ENCODE measurements at places on chromosomes 3 and 15. TPM values are rescaled to one million over a fixed set of nuclear protein-coding genes. Genes with fewer than 3 reads are reported as not detected.

DNA sequence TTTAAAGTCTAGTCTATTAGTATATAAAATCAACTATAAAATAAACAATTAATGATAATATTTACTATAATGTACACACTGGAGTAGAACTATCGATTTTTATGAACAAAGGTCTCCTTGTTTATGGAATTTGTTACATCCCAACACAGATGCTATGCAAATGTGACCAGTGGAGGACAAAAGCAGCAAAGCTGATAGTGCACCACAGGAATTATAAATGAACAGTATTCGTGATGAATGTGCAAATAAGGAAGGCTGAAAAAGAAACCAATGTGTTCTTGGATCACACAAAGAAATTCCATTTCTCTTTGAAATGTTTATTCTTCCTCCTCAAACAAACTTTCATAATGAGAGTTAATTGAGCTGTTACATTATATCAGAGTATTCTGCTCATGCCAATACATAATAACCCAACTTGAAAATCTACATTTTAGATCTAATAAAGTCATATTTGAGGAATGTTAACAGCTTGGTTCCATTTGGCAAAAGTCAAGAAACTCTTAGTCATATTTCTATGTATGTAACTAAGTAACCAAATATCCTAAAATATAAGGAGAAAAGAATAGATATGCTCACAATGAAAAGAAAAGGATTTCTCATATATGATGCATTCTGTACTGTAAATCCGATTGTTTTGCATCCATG lies 79.3 kb downstream of the NEK10 start:
- no peak for DNase-seq

DNA sequence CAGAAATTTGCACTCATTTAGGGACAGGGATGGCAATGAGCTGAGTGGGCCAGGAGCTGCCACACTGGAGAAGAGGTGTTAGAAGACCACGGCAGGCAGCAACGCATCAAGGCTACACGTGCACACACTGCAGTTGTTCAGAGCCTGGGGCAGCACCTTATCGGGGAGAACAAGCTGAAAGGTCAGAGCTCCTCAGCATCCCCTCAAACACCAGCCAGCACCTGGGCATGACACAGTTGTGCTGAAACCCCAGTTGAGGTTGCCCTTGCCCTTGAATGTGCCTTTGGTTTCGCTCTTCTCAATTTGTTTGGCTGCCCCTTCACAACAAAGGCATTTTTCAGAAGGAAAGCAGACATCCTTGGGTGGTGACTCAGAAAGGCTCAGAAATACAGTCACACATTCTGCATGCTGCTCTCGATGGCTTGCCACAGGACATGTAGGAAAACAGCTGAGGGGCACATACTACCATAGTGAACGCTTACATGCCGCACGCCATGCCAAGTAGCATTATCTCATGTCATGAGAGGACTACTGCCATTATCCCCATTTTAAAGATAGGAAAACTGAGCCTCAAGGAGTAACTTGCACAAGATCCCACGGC lies 57.6 kb downstream of the ST8SIA2 start:
- DNase-seq = peak; percentile 25

DNA sequence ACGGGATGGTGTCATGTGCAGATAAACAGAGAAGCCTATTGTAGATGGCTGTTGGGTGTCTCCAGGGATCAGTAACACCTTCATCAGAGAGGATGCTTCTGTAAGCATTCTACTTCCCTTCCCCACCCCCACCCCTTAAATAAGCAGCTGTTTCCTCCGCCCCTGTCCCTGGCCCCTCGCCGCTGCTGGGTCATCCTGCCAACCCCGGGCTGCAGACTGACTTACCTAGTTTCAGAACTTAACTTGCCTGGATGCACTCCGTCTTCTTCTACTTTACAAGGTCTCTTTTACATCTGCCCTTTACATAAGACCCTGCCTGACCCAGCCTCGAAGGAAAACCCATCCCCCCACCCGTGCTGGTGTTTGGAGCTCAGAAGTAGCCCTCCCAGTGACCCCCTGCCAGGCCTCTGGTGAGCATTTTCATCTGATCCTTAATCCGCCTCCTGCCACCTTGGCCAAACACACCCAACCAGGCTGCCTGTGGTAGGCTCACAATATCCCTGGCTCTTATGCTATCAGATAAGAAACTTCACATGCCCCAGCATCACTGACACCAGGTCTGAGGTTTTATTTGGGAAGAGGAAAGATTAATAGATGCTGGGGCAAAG lies 103.0 kb upstream of the HES1 start:
- no peak for DNase-seq

DNA sequence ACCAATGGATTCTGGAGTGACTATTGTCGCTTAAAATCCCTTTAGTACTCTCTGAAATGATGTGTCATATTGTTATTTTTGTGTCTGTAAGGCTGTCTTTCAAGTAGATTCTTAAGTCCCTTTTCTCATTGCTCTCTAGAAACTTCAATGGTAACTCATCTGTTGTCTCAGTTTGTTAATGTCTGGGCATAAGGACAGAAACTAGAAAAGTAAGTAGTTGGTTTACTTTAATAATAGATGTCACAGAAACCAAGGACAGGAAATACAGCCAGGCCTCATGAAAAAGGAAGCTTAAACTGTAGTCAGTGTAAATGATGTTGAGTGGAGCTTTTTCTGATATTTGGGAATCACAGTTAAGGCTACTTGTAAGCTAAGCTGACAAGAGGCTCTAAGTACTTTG lies 730.2 kb upstream of the DPPA4 start:
- DNase-seq = no peak

DNA sequence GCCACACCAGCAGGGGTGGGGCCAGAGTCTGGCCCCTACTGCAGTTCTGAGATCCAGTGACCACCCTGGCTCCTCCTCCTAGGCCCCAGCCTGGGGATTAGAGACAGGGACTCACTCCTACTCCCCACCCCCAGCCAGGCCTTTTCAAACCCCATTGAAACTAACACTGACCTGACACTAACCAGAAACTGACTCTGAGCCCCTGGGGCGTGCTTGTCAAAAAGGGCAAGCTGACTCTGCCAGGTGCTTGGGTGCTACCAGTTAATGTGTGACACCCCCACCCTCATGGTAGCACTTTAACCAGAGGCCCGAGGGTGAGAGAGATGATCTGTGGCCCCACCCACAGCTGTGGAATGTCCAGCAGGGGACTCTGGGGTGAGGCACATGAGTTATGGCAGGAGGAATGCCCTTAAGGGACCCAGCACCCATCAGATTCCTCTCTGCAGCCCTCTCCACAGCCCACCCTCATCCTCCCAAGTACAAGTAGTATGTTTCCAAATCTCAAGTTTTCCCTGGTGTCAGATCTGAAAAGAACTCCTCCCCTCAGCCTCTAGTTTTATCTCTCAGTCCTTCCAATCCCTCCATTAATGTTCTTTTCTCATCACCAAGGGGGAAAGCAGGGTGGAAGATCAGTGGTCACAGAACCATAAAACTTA lies 1.4 kb downstream of the PTH1R start:
- no peak for DNase-seq

DNA sequence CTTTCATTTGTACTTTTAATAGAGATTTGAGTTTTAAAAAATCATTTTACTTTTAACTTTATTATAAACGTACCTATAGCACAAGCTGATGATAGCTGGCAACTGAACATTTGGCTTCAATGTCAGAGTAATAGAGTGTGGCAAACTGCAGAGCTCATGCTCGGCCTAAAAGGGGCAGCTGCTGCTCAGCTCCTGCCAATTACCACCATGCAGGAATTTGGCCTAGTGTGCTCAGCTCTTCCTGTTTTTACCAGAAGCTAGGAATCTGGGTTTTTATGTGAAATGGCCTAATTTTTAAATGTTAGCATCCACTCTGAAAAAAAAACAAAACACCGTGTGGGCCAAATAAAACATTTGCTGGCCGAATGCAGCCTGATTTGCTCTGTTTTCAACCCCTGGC lies 1.8 kb downstream of the IFT122 start:
- DNase-seq = peak; percentile 22

The TTC21A gene
- total RNA-seq = 5.4 TPM

GRCh38 chr3:168859143-168859542 lies 763.4 kb upstream of the GOLIM4 start:
- DNase-seq = no peak

DNA sequence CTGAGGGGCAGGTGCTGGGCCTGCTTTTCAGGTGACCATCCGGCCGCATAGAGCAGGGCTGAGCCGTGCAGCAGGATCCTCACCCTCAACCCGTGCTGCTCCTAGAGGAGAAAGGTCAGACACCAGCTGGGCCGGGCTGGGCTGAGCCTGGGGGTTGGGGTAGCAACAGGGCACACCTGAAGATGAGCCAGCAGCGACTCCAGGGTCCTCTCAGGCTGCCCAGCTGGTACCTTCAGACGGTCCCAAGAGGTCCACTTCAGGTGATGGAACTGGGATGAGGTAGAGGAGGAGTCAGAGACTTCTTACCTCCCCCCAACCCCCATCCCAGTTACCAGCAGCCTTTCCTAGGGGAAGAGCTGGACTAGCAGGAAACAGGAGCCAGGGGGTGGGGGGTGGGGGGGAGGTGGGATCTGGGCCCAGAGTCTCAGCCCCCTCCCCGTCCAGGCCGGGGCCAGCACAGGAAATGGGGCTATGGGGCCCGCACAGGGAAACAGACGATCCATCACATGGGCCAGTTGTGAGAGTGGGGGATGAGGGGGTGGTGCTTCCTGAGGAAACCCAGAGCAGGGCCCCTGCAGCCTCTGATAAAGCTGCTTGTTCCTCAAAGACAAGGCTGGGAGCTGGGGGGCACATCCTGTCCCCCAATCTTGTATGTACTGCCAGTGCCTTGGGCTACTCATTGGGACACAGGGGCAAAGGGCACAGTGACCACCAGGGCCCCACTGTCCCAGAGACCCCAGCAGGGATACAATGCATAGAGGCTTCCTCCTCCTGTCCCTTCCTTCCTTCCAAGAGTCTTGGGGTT lies 3.0 kb downstream of the INKA1 start:
- no peak for DNase-seq

The HYPK gene
- 34.5 TPM for total RNA-seq

DNA sequence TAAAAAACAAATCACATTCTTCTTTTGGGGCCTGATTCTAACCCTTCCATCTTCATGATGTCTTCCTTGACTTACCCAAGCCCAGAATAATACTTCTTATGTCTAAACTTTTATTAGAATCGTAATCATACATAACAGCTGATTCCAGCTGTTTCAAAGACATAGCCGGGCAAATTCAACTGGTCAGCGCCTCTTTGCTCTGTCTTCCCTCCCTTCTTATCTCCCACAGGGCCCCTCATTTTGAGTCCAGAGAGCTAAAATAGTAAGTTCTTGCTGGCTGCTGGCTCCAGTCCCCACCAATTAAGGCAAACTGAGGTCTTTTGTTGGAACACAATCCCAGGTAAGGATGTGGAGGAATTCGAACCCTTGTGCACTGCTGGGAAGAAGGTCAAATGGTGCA lies 108.6 kb downstream of the ADCY5 start:
- DNase-seq = no peak

The GOLGA8K gene
- total RNA-seq = not detected

- DNase-seq = no peak
Observed at GRCh38 chr3:67804578-67804977, 150.2 kb upstream of the SUCLG2 start.

The ABHD14A gene
- total RNA-seq = 4.0 TPM

The CDCP1 gene
- 180 TPM for total RNA-seq

The MNS1 gene
- 1.5 TPM for total RNA-seq

DNA sequence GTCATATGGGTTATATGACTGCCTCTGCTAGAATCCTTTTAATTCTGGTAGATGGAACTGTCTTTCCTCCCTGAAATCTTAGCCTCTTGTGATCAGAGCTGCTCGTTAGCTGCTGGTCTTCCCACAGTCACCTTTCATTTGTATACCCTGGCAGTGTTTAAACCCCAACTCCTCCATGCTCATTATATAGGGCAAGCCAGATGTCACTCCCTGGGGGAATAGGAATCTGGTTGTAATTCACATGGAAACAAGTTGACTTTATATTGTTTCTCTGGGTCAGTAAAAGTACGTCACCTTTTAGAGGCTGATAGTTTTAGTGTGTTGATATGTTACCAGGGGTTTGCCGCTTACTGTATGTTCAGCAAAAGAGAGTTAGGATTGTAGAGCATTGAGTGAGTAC lies 103.5 kb downstream of the ITPR1 start:
- no peak for DNase-seq

GRCh38 chr15:37792351-37792750 lies 142.1 kb upstream of the TMCO5A start:
- no peak for DNase-seq

GRCh38 chr3:72185549-72186399 lies 400.8 kb upstream of the PROK2 start:
- DNase-seq = peak; percentile 44

GRCh38 chr15:85380217-85380811 lies at the start of gene AKAP13:
TSS of gene AKAP13 (plus strand) at chr15:85380603. CDS start at chr15:85485721, 105,118 bp downstream.
- DNase-seq = peak; percentile 99

DNA sequence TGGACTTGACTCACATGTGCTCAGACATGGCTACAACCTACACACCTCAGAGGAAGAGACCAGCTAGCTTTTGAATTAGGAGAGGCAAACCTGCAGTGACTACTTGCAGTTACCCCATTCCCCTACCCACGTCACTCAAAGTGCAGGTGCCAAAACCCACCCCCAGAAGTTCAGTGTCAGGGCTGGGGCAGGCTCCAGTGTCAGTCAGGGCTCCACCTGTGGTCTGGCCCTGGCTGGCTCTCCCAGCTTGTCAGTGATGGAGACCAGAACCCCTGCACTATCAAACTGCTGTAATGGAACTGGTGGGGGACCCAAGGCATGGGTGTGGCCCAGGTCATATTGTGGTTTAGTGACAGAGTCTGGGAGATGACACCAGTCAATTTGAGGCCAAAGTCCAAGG lies 32.6 kb upstream of the SLC41A3 start:
- no peak for DNase-seq

GRCh38 chr3:122576174-122576940 lies 1.1 kb upstream of the PARP15 start:
- no peak for DNase-seq

DNA sequence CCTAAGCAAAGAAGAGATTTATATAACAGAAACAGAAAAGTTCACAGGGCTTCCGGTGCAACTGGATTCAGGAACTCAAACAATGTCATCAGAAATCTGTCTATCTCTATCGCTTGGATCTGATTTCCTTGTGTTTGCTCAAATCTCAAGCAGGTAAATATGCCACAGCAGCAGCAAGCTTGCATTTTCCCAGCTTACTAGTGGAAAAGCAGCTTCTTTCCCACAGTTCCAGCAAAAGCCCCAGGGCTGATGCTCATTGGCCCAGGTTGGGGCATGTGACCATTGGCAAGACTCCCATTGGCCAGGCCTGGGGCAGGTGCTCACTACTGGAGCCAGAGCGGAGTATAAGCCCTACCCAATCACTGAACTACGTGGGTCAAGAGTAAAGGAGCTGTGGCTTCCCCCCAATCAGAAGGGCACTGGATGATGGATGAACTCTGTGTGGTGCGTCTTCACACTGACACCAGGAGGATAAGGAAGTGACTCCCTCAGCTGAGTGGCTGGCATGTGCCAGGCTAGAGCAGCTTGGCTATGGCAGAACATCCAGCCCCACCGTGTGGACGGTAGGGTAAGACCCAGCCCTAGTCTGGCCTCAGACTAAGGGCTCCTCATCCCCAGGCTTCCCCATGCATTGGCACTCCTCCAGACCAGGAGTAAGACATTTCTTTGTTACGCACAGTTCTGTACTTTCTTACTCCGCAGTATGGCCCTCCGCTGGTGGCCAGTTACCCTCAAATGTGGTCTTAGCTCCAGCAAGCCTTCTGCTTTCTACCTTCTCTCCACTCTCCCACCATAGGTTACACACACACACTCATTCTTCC lies 13.1 kb upstream of the VIPR1 start:
- DNase-seq = no peak

Measured in MCF 10A (cell line).